ENCODE measurements at places on chromosomes 1 and 21. TPM values are rescaled to one million over a fixed set of nuclear protein-coding genes. Genes with fewer than 3 reads are reported as not detected.

SLC26A9 gene
- 7.6 TPM for total RNA-seq

SDC3 gene
- total RNA-seq = 15.0 TPM

ACKR1 gene
- total RNA-seq = not detected

IL10 gene
- total RNA-seq = not detected

S100A7A gene
- total RNA-seq = not detected

SEC16B gene
- total RNA-seq = 4.2 TPM

CLCNKA gene
- total RNA-seq = not detected

HLX gene
- total RNA-seq = 0.09 TPM

TCP10L gene
- not detected for total RNA-seq

GRCh38 chr1:188857526-188858087 is 1620.1 kb downstream of the BRINP3 start:
- no peak for DNase-seq

DNA sequence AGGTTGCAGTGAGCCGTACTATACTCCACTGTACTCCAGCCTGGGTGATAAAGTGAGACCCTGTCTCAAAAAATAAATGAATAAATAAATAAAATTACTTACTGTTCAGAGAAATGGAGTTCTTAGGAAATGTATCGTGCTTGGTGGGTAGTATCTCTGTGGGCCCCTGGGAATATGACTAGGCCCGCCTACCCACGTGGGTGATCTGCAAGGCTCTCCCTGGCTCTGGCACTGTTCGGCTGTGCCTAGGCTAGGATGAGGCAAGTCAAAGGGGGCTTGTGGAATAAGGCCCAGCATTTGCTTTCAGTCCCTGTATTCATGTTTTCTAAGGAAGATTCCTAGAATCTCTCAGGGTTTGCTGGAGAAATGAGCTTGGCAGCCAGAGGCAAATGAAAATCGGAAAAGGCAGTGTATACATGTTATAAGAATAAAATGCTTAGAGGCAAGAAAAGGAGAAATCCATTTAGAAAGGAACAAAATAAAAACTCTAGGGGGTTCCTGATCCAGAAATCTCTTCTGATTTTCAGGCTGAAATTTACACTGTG is 4.5 kb upstream of the CSRP1 start:
- DNase-seq = no peak

DNA sequence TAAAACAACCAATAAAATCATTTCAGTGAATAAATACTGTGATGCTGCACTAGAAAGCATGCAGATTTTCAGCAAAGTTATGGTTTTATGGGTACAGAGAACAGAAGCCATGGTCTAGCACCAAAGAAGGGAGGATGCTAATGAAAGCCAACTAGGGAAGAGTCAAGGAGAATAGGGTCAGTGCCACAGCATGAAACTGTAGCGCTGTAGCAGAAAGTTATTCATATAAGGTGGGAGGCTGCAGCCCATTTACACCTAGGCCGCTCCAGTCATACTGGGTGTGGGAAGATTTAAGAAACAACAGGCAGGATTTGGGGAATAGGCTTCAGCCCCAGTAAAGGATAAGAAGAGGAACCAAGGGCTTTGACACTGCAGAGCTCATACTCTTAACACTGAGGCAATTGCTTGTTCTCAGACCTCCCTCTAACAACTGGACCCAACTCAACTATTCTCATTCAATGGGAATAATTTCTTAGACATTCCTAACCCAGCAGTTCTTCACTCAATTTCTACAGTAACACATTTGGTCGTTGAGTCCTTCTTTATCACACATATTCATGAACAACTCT is 4.4 kb downstream of the IFI16 start:
- no peak for DNase-seq

GRCh38 chr1:220761688-220762427 is 13.7 kb downstream of the MTARC2 start:
- DNase-seq = no peak

DNA sequence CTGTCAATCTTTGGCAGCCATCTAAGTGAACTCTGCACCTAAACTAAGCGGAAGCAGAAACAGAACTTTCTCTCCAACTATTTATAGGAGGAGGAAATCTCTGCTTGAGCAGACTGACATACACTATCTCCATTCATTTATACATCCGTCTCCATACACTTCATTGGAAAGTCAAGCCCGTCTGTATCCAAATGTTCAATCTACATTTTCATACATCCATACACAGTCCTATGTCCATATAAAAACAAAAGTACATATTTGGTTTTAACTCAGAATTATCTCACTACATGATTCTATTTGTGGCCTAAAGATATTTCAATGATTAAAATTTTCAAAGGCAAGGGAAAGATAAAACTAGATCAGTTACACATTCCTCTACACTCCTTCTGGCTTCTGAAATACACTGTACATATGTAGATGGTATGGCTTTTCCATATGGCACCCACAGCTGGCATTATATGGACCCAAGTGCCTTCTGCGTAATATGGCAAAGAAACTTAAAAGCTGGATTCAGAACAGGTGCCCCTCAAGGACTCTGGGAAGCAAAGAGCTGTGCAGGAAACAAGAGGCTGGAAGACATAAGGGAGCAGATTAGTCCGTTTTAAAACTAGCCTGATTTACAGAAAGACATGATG is 35.5 kb downstream of the ILDR2 start:
- no peak for DNase-seq

DNA sequence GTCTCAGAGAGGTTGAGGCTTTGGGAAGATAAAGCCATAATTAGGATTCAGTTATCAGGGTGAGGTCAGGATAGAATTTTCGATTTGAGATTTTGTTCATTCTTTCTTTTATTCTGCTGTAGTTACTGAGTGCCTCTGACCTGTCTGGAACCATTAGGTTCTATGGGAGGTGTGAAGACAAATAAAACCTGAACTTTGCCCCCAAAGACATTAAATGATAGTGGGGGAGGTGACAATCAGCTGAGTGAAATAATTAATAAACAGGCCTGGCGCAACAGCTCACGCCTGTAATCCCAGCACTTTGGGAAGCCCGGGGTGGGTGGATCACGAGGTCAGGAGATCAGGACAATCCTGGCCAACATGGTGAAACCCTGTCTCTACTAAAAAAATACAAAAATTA is 55.0 kb upstream of the SPATA6 start:
- DNase-seq = no peak

GRCh38 chr1:201245082-201245481 is 38.2 kb upstream of the PKP1 start:
- no peak for DNase-seq

DNA sequence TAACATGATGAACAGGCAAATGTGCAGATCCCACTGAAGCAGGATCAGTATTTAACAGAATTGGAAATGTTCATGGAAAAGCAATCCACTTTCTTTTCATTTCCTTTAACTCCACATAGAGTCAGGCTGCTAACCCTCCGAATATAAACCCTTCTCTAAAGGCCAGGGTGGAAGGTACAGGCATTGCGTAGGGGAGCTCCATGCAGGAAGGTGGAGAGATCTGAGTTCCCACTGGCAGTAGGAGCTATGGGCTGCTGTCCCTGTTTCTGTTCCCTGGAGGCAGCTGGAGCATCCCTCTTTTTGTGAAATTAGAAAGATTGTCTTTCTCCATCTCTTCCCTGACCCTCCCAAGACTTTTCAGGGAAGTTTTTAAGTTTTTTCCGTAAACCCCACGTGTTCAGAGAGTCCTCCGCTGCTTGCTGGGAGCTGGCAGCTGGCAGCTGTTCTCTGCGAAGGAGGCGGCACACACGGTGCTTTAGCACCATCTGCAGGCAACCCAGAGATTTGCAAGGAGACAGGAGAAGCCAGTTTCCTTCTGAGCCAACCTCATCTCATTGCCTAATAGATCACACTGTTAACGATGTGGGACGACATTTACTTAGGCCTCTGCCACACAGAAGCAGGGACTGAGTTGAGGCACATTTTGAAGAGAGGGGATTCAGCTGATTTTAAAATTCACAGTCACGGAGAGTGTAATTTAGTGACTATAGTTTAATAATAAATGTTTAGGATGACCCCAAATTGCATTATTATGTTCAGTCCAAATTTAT is 55.4 kb upstream of the HOOK1 start:
- peak; percentile 83 for DNase-seq

DNA sequence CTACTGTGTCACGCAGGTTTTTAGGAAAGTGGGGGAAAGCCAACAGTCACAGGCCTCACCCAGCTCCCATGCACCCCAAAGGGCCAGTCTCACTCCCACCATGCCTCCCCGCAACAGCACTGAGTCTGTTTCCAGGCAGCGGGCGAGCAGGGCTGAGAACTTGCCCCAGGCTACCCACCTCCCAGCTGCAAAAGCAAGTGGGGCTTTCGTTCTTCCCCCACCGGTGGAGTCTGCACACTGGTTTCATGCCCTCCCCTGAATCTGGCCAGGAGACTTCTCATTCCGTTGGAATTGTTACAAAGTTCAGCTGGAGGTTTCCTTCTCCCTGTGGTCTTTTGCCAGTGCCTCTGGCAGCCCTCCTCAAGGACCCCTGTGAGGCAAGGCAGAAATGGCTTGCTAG is 53.6 kb upstream of the KCNJ15 start:
- DNase-seq = no peak

- DNase-seq = no peak
Measured at GRCh38 chr1:230822092-230822581, 46.2 kb downstream of the C1orf198 start.

DNA sequence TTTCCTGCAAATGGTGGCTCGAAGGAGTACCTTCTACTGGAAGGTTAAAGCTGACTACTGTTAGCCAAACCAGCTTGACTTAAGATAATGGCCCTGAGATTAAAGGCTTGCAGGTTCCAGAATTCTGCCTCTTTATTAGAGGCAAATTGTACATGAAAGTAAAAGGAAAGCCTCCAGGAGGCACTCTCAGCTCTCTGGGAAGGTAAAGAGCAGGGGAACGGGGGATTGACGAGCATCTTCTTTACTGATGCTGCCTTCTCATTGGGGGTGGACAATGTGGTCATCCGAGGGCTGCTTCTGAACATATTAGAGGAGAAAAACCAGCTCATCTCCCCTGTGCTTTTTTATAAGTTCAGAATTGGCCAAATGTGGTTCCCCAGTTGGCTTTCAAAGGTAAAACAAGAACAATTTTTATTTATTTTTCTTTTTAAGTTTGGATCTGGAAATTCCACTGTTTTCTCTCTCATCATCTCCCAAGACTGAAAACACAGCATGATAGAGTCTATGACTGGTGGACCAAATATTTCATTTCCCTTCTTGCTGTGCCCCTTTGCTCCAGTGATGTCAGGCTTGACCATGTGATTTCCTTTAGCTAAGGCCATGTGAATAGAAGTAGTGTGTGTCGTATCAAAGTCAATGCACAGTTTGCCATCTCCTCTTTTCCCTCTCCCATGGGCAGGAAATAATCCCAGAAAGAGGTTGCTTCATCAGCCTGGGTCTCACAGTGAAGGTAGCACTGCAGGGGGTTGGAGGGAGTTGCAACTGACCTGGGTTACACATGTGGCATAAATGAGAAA is 292.7 kb downstream of the PRDM2 start:
- DNase-seq = no peak

- no peak for DNase-seq
Measured at GRCh38 chr21:45916011-45916840, 65.3 kb upstream of the COL6A1 start.

DNA sequence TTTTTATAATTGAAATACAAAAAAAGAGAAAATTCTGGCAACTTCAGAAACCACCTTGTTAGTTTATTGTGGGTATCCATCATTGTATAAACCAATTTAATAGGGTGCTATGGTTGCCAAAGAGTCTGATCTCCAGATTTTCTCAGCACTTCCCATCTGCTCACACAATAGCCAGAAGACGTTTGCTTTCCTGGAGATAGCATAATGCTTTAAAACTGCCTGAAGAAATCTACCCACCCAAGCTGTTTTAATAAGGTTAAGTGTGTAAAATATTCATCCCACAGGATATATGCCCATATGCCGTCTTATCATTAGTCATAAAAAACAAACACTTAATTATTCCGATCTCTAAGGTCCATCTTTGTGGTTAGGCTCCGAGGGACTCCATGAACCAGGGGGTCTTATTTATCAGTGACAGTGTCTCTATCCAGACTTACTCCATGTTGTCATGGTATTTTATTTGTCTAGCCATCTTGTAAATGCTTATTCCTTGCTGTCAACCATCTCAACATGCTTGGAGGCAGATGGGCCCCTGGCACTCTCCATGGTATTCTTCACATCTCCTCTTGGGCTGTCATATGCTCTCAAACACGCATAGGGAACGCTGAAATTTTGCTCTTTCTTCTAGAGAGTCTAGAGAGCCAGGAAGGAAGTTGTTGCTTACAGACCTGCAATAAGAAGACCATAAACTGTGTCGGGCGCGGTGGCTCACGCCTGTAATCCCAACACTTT is 58.5 kb downstream of the MAP10 start:
- DNase-seq = no peak

DNA sequence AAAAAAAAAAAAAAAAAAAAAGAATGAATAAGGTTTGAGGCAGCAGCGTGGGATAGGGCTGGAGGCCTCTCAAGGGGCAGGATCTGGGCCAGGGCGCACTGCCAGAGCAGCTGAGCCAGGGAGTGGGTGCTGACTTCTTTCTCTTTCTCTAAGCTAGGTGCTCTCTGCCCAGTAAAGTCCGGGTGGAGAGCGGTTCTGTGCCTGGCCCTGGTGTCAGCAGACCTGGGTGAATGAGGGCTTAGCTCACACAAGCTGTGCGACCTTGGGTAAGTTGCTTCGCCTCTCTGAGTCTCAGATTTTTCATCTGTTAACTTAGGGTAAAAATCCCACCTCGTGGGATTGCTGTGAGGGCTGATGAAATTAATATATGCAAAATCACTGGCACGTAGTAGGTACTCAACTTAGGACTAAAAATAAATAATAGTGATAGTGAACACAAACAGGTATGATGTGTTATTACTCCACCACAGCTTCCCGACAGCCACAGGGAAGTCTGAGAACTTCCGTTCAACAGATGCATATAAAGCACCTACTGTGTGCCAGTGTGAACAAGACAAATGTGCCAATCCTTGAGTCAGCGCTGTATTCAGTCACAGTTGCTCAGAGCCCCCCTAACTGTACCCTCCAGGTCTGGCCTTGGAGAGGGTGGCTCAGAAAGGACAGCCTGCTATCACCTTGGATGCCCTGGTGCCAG is 2.0 kb upstream of the FAM131C start:
- no peak for DNase-seq

DNA sequence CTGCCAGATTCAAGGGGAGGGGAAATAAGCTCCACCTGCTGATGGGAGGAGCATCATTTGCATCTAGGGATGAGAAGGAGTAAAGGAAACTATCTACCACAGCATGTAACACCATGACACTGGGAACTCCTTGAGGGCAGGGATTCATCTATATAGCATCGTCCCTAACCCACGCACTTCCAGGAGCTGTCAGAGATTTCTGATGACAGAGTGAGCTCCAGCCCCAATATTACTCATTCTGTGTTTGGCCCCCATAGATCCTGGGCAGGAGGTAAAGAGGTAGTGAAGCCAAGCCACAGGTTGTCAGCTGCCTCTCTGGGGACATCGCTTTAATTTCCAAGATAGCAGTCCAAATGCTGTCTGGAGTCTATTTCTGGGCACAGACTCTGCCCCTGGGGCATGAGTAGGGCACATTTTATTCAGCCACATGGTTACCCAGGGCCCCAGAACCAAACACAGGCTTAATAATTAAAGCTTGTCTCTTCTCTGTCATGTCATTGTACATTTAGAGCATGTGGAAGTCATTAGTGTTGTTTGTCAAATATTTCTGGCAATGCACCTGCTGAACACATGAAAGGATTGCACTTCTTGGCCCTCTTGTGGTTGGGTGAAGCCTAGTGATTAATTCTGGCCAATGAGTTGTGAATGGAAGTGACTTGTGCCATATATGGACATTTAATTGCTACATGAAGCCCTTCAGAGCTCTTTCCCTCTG is 105.9 kb upstream of the POU3F1 start:
- no peak for DNase-seq

Data from Calu3 (cell line).